Stimulated activated CD8-positive, alpha-beta memory T cell treated with anti-CD3 and anti-CD28 coated beads, Interleukin-4, amount 100 ng/mL, for 1 hour (primary cell): ENCODE measurements at places on chromosomes 6 and 20.

DNA sequence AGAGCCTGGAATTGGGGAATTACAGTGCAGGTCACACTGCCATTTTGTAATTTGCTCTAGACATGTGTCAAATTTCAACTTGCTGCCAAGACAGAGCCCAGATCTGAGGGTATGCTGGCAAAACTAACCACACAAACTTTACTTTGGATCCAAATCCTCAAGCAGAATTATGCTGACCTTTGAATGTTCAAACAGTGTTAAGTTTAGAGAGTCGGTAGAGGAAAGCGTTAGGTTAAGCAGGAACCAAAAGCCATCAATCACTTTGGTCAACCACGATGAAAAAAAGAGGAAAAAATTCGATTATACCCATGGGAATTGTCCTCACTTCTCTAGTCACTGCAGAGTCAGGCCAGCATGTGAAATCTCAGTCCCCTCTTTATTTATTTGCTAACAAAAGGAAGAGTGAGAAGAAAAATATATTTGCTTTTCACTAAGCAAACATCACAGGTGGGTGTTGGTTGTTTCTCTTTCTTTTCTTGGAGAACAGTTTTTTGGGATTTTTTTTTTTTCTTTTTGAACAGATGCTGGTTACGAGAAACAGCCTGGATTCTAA, 105.1 kb upstream of the ADGRF1 start:
- DNase-seq = no peak

- no peak for DNase-seq
Measured at GRCh38 chr20:54345821-54346220, 129.6 kb upstream of the DOK5 start.

DNA sequence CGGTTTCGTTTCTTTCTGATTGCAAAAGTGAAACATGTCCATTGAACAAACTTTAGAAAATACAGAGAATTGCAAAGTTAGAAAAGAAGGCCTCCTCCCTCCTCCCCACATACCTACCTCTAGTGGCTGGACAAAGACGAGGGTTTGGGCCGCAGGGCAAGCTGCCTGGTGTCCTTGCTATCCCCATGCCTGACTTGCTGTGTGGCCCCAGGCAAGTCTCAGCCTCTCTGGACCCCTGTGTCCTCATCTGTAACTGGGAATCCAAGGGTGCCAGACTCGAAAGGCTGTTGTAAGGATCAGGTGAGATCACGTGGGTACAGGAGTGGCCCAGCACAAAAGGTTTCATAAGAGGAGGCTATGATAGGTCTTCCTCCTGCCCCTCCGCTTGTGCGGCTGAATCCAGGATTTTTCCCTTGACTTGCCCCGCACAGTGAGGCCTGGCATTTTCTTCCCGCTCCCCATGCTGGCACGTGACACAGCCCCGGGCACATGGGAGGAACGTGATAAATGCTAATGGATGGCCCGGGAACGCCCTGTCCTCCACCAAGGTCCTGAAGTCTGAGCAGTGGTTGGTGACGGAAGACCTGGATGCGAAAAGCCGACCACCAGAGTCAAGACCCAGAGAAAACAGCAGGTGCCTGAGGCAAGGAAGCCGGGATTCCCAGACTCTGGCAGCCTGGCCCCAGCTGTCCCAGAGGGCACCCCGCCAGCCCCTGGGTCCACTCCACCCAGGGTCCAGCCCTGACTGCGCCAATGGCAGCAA, 55.8 kb downstream of the UBE2V1 start:
- no peak for DNase-seq

DNA sequence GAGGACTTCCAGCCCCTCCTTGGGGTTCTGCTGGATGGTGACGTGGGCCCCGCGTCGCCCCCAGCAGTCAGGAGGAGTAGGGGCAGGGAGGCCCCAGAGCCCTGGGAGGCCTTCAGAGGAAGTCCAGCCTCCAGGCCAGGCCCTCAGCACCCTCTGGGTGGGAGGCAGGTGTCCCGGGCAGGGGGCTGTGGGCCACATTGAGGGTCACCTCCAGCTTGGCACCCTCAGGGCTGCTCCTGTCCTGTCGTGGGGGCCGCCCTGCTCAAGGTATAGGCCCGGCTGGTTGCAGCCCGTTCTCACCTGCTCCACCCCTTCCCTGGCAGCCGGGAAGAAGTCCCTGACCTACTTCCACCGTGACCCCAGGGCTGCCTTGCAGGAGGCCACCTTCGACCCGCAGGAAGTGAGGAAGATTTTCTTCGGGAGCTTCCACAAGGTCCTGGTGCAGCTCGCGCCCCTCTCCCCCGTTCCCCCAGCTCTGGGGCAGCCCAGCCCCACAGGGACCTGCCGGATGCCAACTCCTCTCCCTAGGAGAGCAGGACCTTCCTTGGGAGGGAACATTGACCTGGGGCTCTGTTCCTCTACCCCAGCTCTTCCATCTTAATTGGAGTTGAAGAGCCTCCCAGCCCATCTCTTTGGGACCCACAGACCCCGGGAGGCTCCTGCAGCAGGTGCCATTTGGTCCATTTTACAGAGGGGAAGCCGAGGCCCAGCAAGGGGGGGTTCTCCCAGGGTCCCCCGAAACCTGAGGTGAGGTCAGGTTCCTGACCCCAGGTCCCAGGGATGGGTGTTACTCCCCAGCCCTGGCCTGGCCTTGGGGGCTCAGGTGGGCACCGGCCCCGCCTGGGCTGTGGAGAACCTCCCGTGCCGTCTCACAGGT, 26.4 kb downstream of the COL20A1 start:
- no peak for DNase-seq

DNA sequence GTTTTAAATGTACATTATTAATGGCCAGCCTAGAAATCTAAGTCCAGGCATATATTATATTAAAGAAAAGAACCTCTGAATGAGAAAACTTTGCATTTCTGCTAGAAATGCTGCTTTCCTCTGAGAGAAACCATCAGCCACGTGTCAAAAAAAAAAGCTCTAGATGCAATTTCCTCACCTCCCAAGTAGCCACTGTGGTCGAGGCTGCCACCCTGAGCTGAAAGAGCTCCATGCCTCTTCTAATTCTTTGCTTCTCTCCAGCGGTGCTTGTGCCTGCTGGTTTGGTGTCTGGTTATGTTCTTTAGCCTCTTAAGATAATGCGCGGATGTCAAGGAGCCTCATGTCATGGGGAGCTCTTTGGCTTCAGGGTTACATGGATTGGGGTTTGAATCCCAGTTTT, 316.0 kb downstream of the TFAP2C start:
- no peak for DNase-seq

GRCh38 chr20:19265646-19266374, 53.4 kb downstream of the SLC24A3 start:
- no peak for DNase-seq

DNA sequence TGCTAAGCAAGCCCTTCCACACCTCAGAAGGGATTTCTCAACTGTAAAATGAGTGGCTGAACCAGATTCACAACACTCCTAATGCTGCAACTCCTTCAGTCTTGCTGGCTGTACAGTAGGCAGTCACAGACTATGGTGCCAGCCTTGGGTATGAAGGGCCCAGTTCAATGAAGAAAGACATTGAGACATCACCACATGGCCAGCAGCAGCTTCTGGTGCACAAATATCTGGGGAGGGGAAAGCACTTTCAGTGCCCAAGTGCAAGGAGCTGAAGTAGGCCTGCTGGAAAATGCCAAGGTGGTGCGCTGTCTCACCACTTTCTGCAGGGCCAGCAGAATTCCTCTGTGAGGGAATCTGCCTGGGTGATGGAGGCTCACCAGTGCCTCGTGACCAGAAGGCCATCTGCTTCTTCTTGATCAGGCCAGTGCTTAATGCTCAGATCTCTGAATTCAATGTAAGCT, 1.8 kb downstream of the PLA2G7 start:
- DNase-seq = no peak

- DNase-seq = no peak
Measured at GRCh38 chr20:7333841-7334240, 566.4 kb downstream of the BMP2 start.

DNA sequence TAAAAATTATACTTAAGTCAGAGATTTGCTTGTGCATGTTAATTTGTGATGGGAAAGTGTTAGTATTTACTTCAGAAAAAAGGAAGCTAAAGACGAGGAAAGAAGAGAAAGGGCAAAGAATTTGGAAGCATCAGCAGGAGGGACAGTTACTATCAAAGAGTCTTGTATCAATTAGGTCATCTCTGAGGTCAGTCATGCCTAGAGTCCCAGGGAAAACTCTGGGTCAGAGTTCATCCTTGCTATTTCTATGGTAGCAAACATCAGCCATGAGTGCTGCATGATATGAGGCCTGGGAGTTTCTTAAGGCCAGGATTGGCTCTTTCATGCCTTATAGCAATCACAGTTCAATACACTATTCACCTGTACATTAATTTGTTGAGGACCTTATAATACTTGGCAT, 292.9 kb downstream of the FARS2 start:
- DNase-seq = no peak

GRCh38 chr6:136571496-136571895, 21.3 kb upstream of the MAP7 start:
- no peak for DNase-seq

- no peak for DNase-seq
Measured at GRCh38 chr20:32805721-32806120, 14.0 kb upstream of the MAPRE1 start.

DNA sequence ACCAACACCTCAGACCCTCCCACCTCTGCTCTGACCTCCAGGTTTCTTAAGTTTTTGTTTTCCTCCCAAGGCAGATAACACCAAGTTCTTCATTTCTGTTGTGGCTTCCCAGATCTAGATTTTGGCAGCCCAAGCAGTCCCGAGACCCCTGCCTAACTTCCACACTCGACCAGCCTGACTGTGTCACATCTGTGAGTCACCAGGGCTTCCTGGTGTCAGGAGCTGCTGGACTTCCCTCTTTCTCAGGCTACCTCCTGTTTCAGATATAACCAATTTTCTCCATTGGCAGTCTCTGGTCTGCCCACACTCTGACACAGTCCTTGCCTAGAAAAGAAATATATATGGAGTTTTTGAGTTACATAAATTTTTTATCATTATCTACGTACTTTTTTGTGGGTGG, 46.1 kb upstream of the CCN6 start:
- no peak for DNase-seq

DNA sequence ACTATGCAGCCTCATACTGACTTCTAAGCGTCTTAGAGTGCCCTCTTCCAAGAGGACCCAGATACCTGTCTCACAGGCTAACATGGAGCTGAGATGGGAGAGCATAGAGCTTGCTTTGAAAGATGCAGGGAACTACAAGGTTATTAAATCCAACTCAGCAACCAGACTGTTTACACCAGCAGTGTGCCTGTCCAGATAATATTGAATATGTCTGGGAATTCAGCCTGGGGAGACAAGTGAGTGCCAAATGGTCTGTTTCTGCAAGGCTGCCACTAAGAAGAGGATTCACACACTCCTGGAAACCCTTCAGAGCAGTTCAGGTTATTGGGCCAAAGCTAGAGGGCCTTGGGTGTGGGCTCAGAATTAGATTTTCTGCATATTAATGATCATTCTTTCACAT, 547.8 kb downstream of the PTPRT start:
- DNase-seq = no peak

- DNase-seq = no peak
Measured at GRCh38 chr6:88856566-88856965, 106.9 kb downstream of the RNGTT start.

DNA sequence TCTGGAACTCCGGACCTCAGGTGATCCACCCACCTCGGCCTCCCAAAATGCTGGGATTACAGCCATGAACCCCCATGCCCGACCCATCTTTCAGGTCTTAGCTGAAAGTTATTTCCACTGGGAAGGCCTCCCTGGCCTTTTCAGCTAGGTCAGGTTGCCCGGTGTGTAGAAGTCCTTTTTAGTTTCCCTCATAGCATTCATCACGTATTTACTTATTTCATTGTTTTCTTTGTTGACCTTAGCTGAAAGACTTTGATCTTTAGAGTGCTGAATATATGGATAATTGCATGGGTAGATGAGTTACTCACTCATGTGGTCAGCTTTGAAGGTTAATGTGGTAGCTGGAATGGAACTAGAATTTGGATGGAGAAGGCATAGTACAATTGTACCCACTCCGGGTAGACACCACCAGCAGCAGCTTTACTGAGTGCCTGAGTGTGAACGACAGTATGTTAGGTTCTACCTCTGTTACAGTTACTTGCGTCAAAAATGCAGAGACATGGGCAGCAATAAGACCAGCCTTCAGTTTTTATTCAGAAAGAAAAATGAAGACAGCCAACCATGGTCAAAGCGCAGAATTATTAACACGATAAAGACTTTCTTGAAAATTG, 9.1 kb downstream of the KIZ start:
- DNase-seq = no peak

GRCh38 chr20:62241506-62241905, 3.2 kb downstream of the OSBPL2 start:
- no peak for DNase-seq

DNA sequence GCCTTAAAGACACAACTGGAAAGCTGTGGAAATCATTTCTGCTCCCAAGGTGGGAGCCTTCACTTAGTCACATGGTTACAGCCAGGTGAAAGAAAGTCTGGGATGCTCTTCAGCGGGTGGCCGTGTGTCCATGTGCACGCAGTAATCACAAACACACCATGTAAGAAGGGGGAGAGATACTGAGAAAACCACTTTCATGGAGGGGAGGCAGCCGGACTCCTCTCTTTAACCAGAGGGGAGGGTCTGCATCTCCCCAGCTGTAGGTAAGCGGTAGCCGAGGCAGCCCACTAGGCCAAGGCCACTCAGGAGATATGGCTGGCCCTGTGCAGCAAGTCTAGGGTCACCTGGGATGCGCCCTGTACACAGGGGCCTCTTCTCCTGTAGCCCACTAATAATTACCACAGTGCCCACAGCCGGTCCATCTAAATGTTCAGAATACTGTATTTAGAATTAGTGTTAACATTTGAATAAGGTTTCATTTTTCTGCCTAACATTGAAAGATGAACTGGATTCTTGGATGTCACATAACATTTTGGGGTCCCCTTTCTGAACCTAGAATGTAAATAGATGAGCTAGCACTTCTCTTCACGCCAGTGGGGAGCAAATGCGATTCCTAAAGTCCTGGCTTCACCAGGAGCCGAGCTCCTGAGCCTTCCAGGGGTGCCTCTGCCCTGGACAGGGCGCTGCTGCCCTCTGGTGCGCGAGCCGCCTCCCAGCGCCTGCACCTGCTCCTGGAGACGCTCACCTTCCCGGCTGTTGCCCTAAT, 15.9 kb downstream of the GPR31 start:
- DNase-seq = no peak

GRCh38 chr20:8608470-8608869, 460.4 kb upstream of the PLCB4 start:
- DNase-seq = no peak

DNA sequence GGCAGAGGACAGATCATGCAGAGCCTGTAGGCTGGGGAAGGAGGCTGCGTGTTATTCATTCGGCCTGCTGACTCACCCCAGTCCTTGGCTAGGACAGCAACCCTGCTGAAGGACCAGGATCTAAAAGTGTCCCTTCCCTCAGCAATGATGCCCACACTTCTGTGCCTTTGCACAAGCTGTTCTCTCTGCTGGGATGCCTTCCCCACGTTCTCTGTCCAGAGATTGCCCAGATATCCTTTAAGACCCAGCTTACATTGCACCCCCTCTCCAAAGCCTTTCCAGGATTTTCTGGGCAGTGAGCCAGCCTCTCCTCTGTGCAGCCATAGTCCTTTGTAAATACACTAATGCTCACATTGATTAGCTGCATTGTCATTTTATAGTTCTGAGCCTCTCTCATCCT, 99.3 kb upstream of the CHD6 start:
- DNase-seq = no peak
